Ureter (tissue), 1 donor: ENCODE measurements at places on chromosomes 1 and 21.

- DNase-seq = no peak
Measured at GRCh38 chr21:30769724-30770431, 14.7 kb upstream of the KRTAP21-1 start.

GRCh38 chr1:23444596-23445390 lies 20.2 kb upstream of the TCEA3 start:
- DNase-seq = no peak

DNA sequence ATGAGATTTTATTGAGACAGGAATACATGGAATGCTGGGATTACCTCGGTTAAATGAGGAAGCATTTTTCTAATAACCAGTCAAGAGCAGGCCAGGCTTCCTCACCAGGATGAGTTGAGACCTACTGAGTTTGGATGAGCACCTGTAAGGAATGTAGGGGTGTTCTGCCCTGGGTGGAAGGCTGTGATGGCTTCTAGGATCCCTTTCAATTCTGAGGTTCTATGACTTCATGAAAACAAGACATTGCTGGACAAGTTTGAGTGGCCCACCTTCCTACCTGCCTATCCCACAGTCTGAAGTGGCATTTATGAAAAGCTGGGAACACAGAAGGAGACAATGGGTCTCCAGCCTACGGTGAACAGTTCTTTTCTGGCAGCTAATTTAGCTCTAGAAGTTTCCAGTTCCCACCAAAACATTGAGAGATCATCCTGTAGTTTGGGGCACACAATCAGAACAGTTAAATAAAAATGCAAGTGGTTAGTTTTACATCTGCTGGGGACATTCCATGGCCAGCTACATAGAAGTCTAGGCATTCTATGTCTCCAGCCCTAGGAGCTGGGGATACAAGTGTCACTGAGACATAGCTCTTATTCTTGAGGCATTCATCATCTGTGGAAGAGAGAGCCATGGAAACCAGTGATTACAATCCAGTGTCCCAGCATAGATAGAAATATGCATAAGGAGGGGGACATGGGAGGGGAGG lies 51.3 kb upstream of the TSPAN2 start:
- no peak for DNase-seq

DNA sequence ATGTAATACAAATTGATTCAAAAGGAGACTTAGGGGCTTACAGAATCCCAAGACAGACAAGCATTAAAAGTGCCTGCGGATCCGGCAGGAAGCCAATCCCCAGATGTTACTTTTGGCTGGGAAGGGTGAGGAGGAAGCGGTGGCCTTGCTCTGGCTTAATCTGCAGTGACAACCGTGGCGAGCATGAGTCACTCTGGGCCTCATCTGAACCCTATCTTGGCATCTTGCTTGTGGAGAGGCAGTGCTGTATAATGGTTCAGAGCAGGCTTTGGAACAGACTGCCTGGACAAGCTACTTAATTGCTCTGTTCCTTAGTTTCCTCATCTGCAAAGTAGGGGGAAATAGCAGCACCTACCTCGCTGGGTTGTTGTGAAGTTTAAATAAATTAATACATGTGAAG lies 74.1 kb downstream of the XCL2 start:
- DNase-seq = peak; percentile 54

GRCh38 chr21:41210426-41211059 lies 42.6 kb downstream of the BACE2 start:
- DNase-seq = no peak

GRCh38 chr1:209802780-209803152 lies 3.2 kb downstream of the IRF6 start:
- DNase-seq = no peak

DNA sequence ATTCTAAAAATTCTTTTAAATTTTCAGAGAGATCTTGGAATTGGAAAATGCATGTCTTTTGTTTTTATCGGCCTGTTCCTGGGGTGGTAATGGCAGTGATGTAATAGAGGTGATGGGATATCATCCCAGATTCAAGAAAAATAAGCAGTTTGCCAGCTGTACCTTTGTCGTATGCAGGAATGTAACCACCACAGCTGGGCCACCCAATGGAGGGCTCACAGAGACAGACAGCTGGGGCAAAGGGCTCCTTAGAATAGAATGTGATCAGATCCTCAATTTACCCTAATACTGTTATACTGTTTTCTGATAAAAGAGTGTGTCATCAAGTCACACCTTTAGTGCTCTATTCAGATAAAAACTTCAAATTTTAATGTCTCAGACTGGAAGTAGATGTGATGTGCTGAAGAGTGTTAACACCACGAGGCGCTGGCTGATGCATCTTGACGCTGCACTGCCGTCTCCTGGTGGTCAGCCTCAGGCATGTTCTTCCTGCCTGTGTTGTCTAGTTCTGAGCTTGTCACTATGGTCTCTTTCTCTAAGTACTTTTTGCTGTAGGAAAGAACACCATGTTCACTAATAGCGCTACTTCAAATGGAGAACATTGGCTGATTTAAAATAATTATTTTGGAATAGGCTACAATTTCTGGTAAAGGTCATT lies 78.8 kb downstream of the C1orf21 start:
- DNase-seq = no peak

- DNase-seq = no peak
Measured at GRCh38 chr1:168843401-168843800, 114.4 kb upstream of the DPT start.

- peak; percentile 84 for DNase-seq
Measured at GRCh38 chr1:153790313-153790965, 15.2 kb downstream of the SLC27A3 start.

DNA sequence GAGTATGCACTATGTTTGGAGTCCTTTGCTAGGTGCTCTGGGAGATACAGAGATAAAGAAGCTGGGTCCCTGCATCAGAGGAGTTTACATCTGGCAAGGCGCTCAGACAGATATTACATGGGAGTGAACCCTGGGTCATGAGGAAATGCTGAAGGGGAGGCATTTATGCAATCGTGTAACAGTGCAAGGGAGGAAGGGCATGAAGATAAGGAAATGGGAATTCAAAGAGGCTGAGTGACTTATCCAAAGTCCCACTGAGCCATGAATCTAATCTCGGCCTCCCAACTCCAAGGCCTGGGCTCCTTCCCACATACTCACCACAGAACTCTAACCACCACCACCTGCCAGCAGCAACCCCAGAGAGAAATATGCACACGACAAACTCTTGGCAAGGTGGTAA lies 51.6 kb downstream of the FAM163A start:
- no peak for DNase-seq

GRCh38 chr1:102891868-102892625 lies 216.3 kb downstream of the COL11A1 start:
- DNase-seq = no peak

DNA sequence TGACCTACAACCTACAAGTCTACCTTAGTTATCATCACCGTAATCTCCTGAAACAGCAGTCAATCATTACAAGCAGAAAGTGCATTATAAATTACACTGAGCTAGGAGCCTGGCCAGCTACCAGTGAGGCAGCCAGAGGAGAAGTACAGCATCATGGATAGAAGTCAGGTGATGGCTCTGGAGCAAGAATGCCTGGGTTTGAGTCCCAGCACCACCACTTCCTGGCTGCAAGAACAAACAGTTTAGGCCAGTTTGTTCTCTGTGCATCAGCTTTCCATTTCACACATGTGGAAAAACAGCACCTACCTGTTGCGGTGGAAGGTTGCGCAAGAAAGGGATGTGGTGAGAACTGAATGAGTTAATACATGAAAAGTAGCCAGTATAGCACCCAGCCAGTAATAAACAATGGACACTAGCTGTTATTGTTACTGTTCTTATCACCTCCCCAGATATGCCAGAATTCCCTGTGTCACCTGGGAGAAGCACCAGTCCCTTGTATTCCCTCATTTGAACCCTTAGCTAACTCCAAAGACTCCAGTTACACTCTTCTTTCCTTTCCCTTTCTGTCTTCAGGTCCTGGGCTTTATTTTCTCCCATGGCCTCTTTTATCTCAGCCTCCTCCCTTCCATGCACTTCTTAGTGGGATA lies 9.0 kb downstream of the CREG1 start:
- DNase-seq = peak; percentile 68

DNA sequence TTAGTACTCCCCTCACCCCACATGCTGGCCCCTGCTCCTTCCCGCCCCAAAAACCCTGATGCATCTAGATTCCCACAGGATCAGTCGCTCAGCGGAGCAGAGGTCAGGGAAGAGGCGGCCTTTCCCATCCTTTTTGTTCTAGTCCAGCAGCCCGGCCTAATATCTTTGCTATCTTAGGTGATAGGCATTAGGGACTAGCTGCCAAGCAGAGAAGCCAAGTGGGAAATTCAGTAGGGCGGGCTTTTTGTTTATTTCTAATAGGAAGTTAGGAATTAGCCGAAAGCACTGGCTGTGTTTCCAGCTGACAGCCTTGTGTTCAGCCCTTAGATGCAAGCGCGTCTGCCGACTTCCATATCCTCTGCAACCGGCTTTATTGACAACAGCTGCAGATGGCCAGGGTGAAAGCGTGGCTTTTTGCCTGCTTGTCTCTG lies 59.0 kb upstream of the BCAR3 start:
- no peak for DNase-seq

DNA sequence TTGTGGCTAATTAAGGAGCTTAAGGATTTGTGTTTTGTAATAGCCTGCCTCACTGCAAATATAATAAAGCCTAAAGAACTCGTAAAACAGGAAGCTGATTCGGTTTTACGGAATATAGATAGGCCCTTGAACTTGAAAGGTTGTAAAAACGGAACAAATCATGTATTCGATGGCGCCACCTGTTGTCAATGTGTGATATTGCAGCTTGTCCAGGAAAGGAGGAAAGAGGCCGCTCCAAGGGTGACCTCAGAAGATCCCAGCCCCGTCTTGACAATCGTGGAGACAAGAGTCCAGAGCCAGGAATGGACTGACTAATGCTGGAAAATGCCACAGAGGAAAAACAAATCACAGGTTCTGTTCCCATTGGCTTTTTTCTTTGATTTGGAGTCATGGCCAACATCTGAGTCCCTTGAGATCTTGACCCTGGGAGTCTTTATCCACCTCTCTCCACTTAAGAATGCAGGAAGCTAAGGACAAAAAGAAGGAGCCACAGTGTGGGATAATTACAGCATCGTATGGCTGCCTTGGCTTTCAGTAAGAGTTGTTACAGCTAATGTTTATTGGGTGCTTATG lies 7.0 kb upstream of the IGSF21 start:
- DNase-seq = peak; percentile 77

DNA sequence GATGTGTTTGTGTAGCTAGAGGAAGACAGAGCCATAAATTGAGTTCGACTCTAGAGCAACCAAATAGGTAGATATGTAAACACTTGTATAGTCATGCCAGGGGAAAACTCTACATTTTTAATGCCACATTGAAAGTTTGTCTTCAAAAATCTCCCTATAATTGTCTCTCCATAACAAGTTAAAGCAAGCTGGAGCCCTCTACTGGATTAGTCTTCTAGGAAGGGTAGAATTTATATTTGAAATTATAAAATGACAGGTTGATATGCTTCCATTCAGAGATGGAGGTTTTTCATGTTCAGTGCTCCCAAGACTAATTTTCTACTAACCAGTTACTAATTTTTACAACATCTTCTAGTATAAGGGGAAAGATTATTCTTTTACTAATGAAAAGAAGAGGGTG lies 13.1 kb upstream of the COL24A1 start:
- no peak for DNase-seq

DNA sequence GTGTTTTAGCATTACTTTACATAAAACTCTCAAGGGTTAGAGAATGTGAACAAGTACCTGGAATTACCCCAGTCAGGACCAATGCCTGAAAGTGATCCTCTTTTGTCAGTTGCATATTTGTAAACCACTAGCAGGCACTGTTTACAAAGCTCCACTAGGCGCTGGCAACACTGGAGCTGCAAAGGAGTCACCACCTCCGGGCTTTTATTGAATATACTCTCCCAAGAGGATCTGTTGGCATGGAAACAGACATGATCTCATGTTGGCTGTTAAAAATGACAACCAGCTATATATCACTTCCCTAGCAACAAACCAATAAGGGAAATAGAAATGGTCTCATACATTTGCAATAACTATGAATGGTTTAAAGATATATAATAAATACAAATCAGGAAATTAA lies 116.0 kb downstream of the TTLL7 start:
- DNase-seq = no peak

DNA sequence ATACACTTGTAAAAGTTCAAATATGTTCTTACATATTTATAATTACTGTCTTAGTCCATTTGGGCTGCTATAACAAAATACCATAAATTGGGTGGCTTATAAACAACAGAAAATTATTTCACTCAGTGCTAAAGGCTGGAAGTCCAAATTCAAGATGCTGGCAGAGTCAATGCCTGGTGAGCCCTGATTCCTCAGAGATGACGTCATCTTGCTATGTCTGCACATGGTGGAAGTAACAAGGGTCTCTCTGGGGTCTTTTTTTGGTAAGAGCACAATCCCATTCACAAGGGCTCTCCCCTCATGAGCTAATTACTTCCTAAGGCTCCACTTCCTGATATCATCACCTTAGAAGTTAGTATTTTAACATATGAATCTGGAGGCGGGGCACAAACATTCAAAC lies 108.0 kb upstream of the DUSP10 start:
- DNase-seq = no peak

GRCh38 chr1:234213658-234214128 lies 159.6 kb upstream of the COA6 start:
- no peak for DNase-seq

- DNase-seq = no peak
Measured at GRCh38 chr1:50278410-50278809, 144.8 kb downstream of the DMRTA2 start.

DNA sequence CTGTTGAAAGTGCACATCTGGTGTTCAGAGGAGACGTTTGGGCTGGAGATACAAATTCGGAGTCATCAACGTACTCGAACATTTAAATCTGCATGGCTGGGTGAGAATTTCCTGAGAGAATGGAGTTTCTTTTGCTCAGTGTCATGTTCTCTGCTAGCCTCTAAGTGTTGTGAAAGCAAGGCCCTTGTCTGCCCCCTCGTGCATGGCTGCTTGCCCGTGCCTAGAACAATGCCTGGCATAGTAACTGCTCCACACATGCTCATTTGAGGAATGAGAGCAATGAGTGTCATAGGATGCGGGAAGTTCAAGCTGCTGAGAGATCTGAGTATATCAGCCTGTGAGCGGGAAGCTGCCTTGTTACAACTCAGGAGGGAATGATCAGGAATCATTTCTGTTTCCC lies 171.1 kb upstream of the CSF3R start:
- DNase-seq = no peak

DNA sequence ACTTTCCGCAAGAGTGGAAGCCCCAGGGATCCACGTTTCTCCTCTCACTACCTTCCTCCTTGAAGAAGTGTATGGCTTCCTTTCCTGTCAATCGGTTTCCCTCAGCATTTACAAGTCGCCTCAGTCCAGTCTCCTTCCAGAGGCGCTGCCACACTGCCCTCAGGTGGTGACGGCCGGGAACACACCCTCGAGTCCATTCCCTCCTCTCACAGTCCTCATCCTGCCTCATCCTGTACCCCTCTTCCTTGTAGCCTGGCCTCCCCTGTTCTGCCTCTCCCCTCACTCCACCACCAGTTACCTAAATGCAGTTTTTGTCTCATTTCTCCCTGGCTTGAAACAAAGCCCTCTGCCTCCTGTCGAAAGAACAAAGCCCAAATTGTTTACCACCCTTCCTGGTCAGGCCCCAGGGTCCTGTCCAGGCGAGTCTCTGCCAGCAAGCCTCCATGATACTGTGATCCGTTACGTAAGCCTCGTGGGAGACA lies 23.2 kb upstream of the LSM10 start:
- peak; percentile 90 for DNase-seq

- no peak for DNase-seq
Measured at GRCh38 chr1:180939711-180940103, 27.0 kb downstream of the KIAA1614 start.
